ENCODE measurements at places on chromosomes 1 and 21.

GRCh38 chr1:240109920-240110636 lies 18.4 kb downstream of the FMN2 start:
- DNase-seq: no peak

GRCh38 chr1:165882168-165882837 lies 54.9 kb downstream of the UCK2 start:
- DNase-seq: no peak

DNA sequence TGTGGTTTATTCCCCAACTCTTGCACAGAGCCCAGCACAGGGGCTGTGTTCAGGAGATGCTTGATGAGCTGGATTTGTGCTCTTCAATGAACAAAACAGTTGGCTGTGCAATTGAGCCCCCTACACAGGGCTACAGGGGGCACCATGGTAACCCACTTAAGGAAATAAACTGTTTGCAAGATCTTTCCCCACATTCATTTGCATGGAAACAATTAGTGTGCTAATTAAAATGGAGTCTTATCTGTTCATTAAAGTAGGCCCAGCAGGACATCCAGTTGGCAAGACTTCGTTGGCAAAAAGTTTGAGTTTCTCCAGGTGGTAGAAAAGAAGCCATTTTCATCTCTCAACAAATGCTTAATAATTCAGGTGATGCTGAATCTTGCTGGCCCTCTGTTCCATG lies 15.3 kb downstream of the KLHDC7A start:
- no peak for DNase-seq

GRCh38 chr1:84427250-84428188 lies 29.2 kb downstream of the DNASE2B start:
- DNase-seq: no peak

- DNase-seq: no peak
Measured at GRCh38 chr1:2355373-2356261, 35.7 kb downstream of the MORN1 start.

- DNase-seq: no peak
Measured at GRCh38 chr1:54548389-54549044, 489 bp downstream of the ACOT11 start.

DNA sequence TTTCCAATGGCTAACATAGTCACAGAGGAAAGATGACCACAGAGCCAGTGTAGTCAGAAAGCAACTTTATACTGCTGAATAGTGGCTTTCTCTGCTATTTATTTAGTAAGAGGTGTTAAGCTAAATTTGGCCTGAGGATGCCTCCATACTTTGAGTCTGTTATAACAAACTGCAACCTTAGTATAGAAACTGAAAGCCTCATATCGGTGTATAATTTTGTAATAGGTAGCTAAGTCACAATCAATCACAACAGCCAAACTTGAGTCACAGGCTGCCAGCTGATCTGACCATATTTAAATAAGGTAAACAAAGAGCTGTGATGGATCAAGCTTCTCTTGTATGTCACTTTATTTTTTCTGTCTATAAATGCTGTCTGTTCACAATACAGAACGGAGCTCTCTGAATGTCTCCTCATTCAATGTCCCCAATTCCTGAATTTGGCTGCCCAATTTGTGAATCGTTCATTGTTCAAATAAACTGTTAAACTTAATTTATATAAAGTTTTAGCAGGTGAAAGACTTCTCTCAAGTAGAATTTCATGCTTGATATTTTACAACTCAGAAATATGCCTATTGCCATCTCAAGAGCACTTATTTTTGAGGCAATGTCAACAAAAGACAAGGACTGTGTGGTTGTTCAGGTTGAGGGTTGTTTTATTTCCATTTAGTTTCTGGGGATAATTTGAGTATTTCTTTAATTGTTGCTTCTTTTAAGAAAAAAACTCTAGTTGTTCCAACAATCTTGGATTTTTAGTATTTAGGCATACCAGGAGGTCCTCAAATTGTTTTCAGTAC lies 339.7 kb upstream of the B3GALT2 start:
- no peak for DNase-seq

GRCh38 chr21:35325953-35326352 lies 276.9 kb upstream of the RUNX1 start:
- DNase-seq: no peak

DNA sequence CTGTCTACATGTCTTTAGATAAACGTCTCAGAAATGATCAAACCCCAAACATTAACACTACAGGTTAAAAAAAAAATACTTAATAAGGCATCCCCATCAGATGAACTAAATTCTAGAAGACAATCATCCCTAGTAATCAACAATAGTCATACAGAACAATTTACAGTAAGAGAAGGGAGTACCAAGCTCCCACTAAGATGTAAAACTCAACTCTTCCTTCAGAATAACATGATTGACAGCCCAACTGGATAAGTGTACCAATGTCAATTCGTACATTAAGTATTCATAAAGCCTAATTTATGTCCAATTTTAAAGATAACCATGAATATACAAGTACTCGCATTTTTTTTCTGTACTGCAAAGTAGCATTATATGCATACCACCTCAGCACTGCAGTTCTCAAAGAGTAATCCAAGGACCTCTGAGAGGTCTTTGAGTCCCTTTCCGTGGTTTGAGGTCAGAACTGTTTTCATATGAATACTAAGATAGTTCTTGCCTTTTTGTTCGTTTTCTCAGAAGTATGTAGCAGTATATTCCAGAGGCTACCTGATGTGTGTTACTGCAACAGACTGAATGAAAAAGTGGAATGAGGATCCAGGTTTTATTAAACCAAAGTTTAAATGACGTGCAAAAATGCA lies 6.6 kb downstream of the SCAF4 start:
- DNase-seq: no peak

DNA sequence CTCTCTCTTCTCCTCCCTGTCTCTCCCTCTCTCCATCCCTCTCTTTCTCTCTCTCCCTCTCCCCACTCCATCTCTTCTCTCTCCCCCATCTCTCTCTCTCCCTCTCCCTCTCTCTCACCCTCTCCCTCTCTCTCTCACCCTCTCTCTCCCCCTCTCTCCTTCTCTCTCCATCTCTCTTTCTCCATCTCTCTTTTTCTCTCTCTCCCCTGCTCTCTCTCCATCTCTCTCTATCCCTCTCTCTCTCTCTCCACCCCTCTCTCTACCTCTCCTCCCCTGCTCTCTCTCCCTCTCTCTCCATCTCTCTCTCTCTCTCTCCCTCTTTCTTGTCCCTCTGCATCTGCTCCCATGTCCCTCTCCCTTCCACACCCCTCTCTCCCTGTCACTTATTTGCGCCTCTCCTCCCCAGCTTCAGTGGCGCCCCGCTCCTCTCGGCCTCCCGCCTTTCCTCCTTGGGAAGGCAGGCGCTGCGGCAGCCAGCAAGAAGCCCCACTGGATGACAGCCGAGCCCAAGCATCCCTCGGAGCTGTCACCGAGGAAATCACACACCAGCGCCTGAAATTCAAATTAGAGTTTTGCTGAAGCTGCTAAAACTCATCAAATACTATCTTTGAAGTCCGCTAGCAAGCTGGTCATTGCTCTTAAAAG lies 15.3 kb upstream of the EPHA8 start:
- DNase-seq: no peak

DNA sequence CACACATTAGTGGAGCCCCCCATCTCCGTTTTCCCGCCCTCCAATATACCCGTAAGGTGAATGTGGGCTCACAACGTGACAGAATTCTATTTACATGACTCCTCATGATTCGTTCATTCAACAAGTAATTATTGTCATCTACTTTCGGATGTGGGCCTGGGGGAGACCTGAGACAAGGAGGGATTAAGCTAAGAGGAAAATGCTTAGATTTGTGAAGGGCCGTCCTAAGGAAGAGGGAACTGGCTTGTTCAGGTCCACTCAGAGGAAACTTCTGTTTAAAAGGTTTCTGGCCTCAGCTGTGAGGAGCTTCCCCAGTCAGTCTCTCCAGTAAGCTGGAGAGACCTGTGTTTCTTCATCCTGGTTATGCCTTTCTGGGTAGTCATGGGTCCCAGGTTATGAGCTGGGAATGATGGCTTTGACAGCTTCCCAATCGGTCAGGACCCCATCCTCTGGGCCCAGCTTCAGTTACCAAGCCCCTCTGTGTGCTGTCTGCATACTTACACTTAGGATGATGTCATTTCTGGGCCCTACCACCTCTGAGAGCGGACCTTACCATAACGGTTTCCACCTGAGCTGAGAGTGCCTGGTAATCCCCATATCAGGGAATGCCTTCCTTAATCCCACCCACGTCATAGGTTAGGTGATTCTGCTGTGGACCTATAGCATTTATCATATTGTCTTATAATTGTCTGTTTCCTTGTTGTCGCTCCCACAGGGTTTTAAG lies 687 bp upstream of the ERI3 start:
- DNase-seq: no peak

GRCh38 chr1:27554759-27555699 lies 48.9 kb downstream of the AHDC1 start:
- no peak for DNase-seq

DNA sequence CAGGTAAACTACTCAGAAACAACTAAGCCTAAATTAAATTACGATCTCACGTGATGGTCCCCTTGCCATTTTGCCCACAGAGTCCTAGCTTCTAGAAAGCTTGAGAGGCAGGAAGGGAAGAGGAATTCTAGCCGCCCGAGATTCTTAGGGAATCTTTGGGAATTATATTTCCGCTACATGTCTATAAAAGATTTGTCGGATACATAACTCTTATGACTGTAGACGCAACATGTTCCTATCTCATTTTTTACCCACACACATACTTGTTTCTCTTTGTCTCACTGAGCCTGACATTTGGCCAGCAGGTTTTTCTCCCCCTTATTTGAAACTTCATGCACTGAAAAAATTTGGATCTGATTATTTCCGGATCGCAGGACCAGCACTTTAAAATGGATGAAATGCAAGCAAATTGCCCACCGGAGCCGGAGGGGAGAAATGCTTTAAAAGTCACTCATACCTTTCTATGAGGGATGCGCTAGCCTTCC lies 5.5 kb downstream of the GLIS1 start:
- DNase-seq: no peak

DNA sequence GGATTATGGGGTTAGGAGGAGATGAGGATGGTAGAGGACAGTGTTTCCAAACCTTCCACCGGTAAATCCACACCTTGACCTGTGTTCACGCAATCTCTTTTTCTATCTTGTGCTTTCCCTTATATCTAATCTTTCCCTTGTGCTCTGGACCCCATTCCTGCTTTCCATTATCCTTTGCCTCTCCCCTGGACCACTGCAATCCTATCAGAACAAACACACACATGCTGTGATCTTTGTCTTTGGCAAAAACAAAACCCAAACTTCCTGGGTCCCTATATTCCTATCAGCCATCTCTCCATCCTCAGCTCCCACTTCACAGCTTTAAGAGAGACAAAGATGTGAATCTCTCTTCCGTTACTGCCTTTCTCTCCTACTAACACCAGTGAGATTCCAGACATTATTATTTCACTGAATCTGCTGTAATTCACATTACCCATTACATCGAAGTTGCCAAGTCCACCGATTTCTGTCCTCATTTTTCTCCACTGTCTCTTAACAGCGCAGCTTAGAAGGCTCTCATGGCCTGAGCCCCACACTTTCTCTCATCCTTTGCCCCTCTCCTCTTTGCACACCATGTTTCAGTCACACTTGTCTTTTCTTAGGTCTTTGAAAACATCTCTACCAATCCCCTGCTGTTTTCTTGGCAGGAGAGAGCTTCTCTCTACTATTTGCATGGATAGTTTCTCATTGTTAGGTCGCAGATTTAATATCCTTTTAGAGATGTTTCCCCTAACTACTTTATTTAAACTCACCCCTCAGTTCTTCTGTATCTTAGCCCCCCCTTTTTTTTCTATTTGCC lies 230.0 kb upstream of the B3GALT2 start:
- no peak for DNase-seq

DNA sequence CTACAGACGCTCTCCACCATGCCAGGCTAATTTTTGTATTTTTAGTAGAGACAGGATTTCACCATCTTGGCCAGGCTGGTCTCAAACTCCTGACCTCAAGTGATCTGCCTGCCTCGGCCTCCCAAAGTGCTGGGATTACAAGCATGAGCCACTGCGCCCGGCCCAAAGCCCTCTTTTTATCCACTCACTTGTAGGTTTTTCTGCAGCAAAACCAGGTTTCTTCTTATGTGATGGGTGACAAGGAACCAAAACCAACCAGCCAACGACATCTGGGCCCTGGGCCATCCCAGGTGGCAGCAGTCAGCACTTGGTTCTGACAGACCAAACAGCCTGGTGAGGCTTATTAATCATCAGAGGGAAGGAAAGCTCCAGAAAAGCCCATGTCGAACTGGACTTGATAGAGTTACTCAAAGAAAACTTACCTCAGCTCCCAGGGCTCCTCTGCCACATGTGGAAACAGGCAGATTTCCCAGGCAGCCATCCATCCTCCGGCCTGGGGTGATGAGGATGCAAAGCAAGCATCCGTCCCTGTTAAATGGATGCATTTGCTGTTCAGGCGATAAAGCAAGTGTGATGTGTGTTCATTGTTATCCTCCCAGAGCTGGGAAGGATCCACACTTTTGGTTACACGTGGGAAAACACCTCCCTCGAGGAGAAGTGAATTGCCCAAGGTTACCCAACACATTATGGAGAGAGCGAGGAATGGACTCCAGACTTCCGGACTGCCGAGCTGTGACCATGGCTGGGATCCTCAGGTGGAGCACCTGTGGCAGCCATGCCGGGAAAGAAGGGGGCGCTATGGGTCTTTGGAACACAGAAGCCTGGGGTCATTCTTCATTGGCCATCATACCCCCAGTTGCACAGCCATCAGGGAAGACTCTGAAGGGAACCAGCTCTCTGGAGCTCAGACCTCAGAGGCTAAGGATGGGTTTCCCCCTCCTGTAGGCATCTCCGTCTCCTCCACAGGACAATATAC lies 118.8 kb downstream of the HUNK start:
- DNase-seq: no peak

GRCh38 chr1:30311749-30312148 lies 411.6 kb downstream of the MATN1 start:
- DNase-seq: no peak

DNA sequence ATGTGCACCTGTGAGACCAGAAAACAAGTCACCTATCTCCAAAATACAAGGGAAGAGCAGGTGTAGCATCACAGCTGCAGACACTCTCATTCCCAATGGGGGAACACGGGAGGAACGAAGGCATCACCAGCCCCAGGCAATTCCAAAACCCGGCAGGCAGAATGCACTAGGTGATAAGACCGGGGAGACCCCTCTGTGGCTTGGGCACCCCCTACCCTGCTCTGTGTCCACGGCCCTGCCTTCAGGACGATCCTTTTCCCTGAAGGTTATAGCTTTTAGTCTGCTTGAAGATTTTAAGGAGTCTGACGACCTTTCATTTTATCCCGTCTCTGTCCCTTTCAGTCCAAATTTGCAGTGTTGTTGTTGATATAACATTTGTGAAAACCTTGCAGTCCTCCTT lies 19.2 kb downstream of the TRPM2 start:
- no peak for DNase-seq
